ENCODE measurements at places on chromosomes 7 and 10.

- H3K27me3 ChIP-seq, result no peaks in the 10 kb centered on the region
- no peak overlapping the region for H3K27ac ChIP-seq
- H3K4me3 ChIP-seq, result no peak overlapping the region
- no peak for DNase-seq
- no peaks in the 10 kb centered on the region for H3K36me3 ChIP-seq
Observed at GRCh38 chr10:70193391-70193844, 23.1 kb upstream of the SAR1A start.

- H3K4me1 ChIP-seq, result no peaks in the 10 kb centered on the region
- DNase-seq, result no peak
- no peak overlapping the region for H3K4me3 ChIP-seq
- H3K27me3 ChIP-seq, result no peaks in the 10 kb centered on the region
- H3K27ac ChIP-seq, result no peak overlapping the region
Observed at GRCh38 chr7:82624337-82624736, 180.8 kb upstream of the CACNA2D1 start.

- H3K27ac ChIP-seq, result no peak overlapping the region
- no peak overlapping the region for H3K4me3 ChIP-seq
- H3K27me3 ChIP-seq, result no peaks in the 10 kb centered on the region
- no peaks in the 10 kb centered on the region for H3K4me1 ChIP-seq
- DNase-seq, result no peak
- H3K36me3 ChIP-seq, result no peaks in the 10 kb centered on the region
Observed at GRCh38 chr10:119634219-119634544, 17.0 kb upstream of the BAG3 start.

- H3K4me3 ChIP-seq, result no peak overlapping the region
- H3K36me3 ChIP-seq, result no peaks in the 10 kb centered on the region
- H3K4me1 ChIP-seq, result peaks cover 7% of the 10 kb centered on the region
- DNase-seq, result no peak
Observed at GRCh38 chr7:38628630-38629385, 2.4 kb downstream of the AMPH start.

DNA sequence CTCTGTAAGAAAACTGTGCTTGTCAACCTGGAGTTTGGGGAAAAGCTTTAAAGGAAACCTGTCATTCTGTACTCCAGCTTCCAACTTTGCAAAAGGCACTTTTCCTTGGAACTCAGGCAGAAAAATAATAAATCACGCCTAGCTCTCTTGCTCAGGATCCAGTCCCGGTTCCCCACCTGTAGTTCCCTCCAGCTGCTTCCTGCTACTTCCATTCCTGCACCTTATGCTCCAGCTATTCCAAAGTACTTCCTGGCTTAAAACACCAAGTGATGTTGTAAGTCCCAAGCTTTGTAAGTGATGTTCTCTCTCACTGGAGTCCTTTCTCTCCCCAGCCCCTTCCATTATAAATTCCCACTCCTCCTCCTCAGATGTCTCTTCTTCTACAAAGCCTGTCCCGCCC lies 98.6 kb downstream of the GRM8 start:
- H3K36me3 ChIP-seq, result no peaks in the 10 kb centered on the region
- no peaks in the 10 kb centered on the region for H3K4me1 ChIP-seq
- H3K27me3 ChIP-seq, result peaks cover 5% of the 10 kb centered on the region

- H3K27ac ChIP-seq, result no peak overlapping the region
- H3K4me1 ChIP-seq, result no peaks in the 10 kb centered on the region
- no peaks in the 10 kb centered on the region for H3K36me3 ChIP-seq
Observed at GRCh38 chr10:87593702-87594101, 66.0 kb upstream of the PAPSS2 start.

DNA sequence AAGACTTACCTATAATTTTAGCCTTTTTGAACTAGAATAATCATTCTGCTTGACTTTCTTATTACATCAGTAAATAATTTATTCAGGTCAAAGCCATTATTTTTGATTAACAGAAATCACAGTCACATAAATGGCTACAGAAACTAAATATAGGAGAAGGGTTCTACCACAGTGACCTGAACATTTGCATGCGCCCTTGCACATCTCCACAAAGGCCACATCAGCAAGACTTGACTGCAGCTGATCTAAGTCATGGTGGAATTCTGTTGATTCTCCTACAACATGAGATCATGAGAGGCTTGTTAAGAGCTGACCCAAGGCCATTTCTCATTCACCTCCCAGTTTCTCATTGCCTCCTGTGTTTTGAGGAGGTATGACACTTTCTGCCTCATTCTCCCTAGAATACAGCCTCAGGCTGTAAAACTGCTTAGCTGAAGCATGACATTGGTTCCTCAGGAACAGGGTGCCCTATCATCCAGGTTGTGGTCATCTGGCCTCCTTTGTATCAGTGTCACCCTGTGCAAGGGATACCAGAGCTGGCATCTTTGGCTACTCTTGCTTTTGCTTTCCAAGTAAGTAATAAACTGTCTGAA lies 6.7 kb upstream of the IMMP2L start:
- no peak overlapping the region for H3K27ac ChIP-seq
- H3K27me3 ChIP-seq, result no peaks in the 10 kb centered on the region
- no peak for DNase-seq
- H3K4me1 ChIP-seq, result no peaks in the 10 kb centered on the region

DNA sequence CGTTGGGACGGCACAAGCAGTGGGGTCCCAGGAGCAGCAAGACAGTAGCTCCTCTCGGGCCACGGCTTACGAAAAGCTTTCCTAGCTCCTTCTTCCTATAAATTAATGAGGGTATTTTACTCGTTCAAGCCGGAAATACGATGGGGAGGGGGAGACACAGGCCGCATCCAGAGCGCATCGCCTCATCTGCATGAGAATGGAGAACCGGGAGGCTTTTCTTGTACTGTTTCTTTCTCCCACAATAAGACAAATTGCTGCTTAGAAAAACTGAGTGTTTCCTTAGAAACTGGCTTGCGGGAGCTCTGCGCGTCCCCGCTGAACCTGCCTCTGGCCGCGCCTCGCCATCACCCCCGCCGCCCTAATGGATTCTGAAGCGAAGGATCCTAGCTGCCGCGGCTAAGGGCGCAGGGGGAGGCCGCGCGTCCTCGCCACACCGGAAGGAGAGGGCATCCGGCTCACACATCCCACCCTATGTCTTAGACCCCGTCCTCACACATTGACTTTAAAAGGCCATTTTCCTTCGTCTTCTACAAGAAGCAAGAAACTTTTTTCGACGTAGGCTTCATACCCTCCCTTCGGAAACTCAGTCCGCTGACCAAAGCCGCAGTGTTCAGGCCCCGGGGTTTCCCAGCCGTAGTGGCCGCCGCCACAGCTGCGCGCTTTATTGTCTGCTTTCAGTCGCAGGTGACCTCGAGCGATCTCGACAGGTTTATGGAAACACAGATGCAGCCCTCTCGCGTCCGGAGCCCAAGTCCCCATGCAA lies 8.8 kb downstream of the NXPH1 start:
- H3K36me3 ChIP-seq, result no peaks in the 10 kb centered on the region
- DNase-seq, result peak; percentile 65

GRCh38 chr10:10734356-10735064 lies 283.2 kb upstream of the CELF2 start:
- no peaks in the 10 kb centered on the region for H3K4me1 ChIP-seq
- H3K27me3 ChIP-seq, result no peaks in the 10 kb centered on the region

DNA sequence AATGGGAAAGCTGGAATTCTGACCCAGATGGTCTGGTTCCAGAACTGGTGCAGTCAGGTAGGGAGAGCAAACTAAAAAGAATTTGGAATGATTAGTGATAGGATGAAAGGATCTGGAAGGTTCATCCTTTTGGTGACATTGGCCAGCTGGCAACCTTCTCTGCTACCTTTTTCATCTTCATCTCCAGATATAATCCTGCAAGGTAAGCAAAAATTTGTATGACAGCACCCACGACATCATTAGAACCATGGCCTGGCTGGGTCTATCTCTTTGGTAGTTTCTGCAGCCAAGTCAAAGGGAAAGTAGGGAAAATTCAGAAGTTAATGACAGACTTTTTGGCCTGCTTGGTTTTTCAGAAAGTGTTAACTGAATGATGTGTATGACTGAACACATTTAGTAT lies 188.9 kb upstream of the MALRD1 start:
- no peak overlapping the region for H3K27ac ChIP-seq
- no peak overlapping the region for H3K4me3 ChIP-seq
- H3K36me3 ChIP-seq, result no peaks in the 10 kb centered on the region
- H3K4me1 ChIP-seq, result peaks cover 26% of the 10 kb centered on the region
- DNase-seq, result no peak

- H3K36me3 ChIP-seq, result no peaks in the 10 kb centered on the region
- H3K4me3 ChIP-seq, result no peak overlapping the region
- H3K27ac ChIP-seq, result no peak overlapping the region
- no peaks in the 10 kb centered on the region for H3K4me1 ChIP-seq
- DNase-seq, result no peak
- no peaks in the 10 kb centered on the region for H3K27me3 ChIP-seq
Observed at GRCh38 chr7:81051811-81052413, 133.1 kb upstream of the SEMA3C start.

DNA sequence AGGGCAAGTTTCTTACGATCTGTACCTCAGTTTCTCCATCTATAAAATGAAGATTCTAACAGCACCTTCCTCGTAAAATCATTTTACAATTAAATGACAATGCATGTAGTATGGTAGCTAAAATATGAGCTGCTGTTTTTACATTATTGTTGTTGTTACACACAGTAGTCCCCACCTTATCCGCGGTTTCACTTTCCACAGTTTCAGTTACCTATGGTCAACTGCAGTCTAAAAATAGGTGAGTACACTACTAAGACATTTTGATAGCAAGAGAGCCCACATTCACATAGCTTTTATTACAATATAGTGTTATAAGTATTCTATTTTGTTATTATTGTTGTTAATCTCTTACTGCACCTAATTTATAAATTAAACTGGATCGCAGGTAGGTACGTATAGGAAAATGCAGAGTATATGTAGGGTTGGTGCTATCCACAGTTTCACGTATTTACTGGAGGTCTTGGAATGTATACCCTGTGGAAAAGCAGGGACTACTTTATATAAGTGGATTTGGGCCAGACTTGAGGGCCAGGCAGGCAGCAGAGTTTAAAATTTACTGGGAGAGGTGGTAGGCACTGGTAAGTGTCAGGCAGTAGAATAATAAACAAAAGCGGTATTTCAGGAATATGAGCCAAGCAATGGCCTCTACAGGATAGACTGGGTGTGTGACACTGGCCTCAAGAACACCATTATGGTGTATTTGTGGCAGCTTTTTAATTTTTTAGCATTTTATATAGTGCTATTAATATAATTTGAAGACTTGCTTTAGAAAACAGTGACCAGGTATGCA lies 10.2 kb downstream of the DNMBP start:
- no peaks in the 10 kb centered on the region for H3K36me3 ChIP-seq
- no peak overlapping the region for H3K4me3 ChIP-seq

DNA sequence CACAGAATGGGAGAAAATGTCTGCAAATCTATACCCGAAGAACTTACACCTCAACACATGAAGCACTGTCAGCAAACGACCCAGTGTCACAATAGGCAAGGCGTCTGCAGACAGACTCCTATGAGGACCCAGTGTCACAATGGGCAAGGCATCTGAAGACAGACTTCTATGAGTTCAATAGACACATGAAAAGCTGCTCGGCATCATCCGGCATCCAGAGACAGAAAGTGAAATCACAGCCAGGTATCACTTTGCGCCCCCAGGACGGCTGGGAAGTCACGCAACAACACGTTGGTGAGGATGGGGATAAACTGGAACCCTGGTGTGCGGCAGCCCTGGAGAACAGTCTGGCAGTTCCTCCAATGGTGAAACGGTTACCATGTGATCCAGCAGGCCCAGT lies 273.2 kb downstream of the ELFN1 start:
- peak overlapping the region; percentile 79 for H3K27ac ChIP-seq
- H3K27me3 ChIP-seq, result no peaks in the 10 kb centered on the region
- no peaks in the 10 kb centered on the region for H3K36me3 ChIP-seq
- no peak overlapping the region for H3K4me3 ChIP-seq
- H3K4me1 ChIP-seq, result peaks cover 22% of the 10 kb centered on the region

DNA sequence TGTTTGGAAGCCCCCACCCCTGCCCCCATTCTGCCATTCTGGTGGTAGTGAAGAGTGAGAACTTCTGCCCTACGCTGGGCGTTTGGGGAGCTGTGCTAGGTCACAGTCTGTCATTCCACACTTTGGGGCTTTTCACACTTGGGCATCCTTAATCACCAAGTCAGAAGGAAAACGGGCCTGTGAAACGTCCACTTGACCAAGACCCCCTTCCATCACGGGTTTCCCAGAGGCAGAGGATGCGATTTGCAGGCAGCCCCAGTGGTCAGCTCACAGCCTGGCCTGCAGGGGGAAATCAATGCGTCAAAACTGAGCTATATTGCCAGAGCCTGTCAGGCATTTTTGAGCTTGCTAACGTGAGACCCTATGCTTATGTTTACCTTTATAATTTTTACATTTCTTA lies 663.3 kb upstream of the MGMT start:
- H3K4me1 ChIP-seq, result no peaks in the 10 kb centered on the region
- no peaks in the 10 kb centered on the region for H3K36me3 ChIP-seq
- DNase-seq, result no peak
- H3K27me3 ChIP-seq, result no peaks in the 10 kb centered on the region
- H3K4me3 ChIP-seq, result no peak overlapping the region

DNA sequence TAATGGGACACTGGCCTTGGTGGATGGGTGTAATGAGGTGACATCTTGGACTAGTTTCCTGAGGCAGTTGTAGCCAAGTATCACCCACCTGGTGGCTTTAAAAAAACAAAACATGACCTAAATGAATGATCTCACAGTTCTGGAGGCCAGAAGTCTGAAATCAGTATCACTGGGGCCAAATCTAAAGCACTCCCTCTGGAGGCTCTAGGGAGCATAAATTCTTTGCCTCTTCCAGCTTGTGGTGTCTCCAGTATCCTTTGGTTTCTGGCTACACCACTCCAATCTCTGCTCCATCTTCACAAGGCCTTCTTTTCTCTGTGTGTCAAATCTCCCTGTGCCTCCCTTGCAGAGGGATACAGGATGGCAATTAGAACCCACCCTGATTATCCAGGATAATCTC lies 342.9 kb downstream of the CALN1 start:
- DNase-seq, result no peak
- no peaks in the 10 kb centered on the region for H3K27me3 ChIP-seq
- H3K36me3 ChIP-seq, result no peaks in the 10 kb centered on the region
- H3K27ac ChIP-seq, result no peak overlapping the region
- no peak overlapping the region for H3K4me3 ChIP-seq

GRCh38 chr7:97555857-97556421 lies 175.9 kb upstream of the TAC1 start:
- H3K36me3 ChIP-seq, result no peaks in the 10 kb centered on the region
- no peak overlapping the region for H3K4me3 ChIP-seq
- no peak overlapping the region for H3K27ac ChIP-seq
- peak; percentile 3 for DNase-seq
- no peaks in the 10 kb centered on the region for H3K4me1 ChIP-seq

All from neural progenitor cell (in vitro differentiated cells).